ENCODE measurements at places on chromosomes 1 and 21.

DNA sequence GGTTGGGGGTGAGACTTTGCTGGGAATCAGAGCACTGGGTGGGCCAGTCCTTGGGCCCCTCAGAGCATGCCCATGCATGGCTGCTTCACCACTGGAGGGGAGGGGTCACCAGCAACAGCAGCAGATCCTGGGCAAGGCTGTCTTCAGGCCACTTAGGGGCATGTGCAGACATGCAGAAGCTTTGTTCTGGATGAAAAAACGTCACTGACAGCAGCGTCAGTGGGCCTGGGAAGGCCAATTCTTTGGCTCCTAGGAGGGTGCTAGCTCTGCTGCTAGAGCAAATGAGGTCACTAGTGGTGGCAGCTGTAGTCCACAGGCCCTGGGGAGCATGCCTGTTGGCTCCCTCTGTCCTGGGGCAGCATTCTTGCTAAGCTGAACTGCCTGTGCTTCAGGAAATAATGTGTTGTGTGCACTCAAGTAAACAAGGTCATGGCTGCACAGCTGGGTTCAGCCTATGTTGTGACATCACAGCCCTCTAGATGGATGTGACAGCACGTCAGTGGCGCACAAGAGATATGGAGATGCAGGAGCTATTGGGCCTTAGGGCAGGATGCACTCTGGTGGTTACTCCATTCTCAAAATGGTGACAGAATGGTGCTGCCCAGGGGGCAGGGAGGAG, 27.0 kb downstream of the ZC3H11B start:
- no peak for DNase-seq

DNA sequence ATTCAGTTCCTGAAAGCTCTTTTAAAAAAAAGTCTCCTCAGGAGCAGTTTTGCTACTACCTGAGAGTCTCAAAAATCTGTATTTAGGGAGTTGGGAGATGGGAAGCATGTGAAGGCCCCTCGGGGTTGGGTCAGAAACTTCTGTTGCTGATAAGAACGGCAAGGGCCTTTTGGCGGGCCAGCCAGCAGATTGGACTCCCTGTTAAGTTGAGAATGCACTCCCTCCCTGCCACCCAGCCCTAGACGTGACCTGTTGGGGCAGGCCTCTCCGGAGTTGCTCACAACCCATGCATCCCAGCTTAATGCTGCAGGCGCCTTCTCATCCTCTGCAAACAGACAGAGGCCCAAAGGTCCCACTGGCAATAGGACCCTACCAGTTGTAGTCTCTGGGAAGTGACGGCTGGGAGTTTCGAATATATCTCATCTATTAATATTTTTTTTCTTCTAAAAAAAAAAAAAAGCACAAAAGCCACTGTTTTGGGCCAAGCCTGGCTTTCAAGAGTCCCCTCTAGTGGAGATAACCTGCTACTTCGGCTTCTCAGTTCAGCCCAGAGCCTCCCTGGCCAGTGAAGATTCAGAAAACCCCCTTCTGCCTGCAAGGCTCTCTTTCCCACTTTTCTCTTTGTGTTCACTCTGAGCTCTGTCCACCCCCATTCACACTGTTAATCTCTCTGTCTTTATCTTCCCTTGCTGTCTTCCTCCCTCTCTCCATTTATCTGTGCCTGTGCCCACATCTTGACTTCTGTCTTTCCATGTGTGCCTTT, 5.3 kb downstream of the PLXNA2 start:
- DNase-seq = peak; percentile 44

DNA sequence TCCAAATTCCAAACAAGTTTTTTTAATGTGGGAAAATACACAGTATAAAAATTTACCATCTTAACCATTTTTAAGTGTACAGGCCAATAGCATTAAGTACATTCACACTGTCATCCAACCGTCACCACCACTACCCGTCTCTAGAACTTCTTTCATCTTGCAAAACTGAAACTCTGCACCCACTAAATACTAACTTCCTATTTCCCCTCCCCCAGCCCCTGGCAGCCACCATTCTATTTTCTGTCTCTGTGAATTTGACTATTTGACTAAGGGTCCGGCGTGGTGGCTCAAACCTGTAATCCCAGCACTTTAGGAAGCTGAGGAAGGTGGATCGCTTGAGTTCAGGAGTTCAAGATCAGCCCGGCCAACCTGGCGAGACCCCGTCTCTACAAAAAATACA, 36.1 kb downstream of the CLSTN1 start:
- no peak for DNase-seq

- DNase-seq = peak; percentile 24
These were observed 32.8 kb downstream of the DPT start for GRCh38 chr1:168696125-168696760.

DNA sequence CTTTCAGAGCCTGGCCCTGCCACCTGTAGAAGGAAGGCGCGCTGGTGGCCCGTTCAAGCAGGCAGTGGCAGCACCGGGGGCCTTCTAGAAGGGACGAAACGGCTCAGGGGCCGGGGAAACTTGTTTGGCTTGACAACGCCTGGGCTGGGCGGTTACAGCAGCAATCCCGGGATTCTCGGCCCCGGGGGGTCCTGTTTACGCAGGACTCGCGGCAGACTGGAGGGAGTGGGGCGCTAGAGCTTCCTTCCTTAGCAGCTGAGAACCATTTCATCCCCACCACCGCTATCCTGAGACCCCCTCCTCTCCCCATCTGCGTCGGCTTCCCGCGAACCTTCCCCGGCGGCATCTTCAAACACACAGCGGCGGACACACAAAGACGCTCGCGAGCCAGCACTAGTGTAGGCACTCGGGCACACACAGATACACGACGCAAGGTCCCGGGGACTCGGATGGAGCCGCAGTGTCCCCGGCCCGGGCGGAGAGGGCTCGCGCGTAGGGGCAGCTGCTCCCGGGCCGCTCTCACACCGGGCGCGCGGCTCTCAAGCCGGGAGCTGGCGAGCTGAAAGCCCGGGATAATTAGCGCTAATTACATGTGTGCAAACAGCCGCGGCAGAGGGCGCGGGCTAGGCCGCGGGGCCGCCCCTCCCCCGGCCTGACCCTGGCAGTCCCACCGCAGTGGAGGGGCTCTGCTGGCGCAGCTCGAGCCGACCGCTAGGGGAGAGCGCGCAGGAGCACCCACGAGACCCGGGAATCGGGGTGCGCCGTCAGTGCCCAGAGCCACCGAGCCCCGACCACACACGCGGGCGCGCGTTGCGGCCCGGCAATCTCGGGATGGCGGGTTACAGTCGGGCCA, 271.4 kb downstream of the FOXD2 start:
- DNase-seq = no peak

Measured in fibroblast of lung (primary cell).